ENCODE measurements at places on chromosomes 1 and 21.

DNA sequence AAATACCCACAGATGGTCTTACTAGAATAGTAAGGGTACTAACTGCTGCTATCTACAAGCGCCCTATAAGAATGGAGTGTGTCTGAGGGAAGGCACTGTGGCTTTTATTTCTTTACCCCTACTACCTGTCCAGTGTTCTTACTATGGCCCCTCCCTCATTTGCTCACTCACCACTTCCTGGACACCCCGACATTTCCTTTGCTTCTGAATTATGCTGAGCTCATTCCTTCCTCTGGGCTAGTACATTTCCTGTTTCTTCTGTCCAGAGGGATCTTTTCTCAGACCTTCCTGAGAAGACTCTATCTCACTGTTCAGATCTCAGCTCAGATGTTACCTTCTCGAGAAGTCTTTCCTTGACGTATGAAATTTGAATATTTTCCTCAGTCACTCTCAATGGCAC lies 192.1 kb upstream of the DAB1 start:
- no peak for DNase-seq

- peak; percentile 70 for DNase-seq
These were observed 140.1 kb upstream of the FMN2 start for GRCh38 chr1:239951511-239952140.

DNA sequence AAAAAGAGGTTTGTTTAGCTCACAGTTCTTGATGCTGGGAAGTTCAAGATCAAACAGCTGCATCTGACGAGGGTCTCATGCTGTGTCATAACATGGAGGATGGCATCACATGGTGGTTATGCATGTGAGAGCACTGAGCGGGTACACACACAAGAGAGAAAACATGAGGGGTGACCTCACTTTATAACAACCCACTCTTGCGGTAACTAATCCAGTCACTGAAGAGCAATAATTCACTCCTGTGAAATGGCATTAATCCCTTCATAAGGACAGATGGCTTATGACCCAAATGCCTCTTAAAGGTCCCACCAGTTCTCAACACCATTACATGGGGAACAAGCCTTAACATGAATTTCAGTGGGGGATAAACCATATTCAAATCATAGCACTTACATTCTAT lies 23.2 kb upstream of the CHIT1 start:
- DNase-seq = no peak

GRCh38 chr1:103110701-103111100 lies 2.4 kb upstream of the COL11A1 start:
- DNase-seq = no peak

DNA sequence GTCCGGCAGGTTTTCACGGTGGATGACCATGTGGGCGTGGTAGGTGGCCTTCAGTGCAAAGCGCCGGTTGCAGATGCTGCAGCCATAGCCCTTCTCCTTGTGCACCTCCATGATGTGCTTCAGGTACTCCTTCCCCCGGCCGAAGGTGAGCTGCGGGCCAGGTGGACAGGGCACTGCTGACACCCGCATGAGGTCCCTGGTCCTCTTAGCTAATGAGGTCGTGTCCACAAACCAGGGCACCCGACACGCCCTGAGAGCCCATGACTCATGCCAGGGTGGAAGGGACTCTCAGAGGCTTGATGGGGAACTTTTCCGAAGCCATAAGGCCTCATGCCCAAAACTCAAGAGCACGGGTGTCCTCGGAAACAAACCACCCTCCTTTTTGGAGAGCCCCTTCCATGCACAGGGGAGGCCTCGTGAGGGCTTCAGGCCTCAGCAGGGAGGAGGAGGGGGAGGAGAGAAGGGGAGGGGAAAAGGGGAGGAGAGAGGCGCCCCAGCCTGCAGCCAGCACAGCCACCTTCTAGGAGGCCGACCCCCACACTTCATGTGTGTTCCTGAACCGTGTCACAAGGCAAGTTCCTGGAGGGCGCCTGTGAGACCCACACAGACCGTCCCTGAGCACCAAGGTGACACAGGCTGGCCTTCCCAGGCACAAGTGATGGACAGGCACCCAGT lies 54.4 kb upstream of the RIPK4 start:
- no peak for DNase-seq

GRCh38 chr21:32330784-32331311 lies 32.2 kb downstream of the MRAP start:
- no peak for DNase-seq

DNA sequence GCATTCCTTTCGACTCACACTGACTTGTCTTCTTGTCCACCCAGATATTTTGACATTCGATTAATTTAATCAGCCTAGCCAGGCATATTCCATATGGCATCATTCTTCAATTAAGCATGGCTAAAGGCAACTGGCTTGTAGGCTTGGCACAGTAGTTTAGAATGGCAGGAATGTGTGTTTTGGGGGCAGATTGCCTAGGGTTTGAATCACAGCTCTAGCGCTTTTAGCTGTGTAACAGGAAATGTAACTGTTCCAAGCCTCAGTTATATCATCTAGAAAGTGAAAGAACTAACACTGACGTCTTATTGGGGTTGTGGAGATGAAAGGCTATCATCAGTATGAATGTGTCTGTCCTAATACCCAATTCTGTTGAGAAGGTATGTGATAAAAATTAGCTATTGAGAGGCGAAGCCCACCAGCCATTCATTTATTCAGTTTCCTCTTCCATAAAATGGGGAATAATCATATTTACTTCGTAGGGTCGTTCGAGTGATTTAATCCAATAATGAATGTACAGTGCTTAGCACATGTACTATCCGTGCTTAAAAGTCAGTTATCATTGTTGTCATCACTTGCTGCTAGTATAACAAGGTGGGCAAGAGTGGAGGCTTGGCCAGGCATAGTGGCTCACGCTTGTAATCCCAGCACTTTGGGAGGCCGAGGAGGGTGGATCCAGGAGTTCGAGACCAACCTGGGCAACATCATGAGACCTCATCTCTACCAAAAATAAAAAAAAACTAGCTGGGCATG lies 41.6 kb upstream of the GRHL3 start:
- DNase-seq = peak; percentile 39

DNA sequence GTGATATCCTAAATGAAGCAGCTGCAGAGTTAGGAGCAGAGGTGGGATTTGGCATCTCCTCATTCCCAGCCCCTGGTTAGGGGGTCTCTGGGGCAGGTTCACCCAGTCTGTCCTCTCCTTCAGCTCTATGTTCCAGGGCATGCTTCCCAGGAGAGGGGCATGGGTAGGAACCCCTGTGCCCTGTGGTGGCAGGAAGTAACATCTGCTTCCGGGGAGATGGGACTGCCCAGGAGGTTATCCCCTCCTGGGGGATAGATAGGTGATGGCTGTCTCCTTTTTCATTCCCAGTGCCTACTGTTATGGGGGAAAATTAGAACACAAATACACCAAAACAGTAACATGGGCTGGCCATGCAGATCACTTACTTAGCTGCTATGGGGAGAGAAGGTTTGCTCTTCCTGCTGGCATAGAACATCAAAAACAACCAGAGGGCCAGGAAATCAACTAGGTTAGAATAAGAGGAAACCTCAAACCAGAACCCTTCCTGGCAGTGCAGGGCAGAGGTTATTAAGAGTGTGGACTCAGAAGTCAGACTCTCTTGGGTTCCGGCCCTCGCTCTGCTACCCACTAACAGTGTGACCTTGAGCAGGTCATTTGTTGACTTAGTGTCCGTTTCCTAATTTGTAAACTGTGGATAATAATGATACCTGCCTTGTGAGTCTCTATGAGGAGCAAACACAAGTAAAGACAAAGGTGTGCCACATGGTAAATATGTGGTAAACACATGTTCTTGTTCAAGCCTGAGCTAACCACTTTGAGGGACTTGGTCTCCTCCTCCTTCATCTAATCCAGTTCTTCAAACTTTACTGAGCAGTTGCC lies 157.8 kb upstream of the JUN start:
- no peak for DNase-seq

- no peak for DNase-seq
These were observed 28.2 kb downstream of the UBE2G2 start for GRCh38 chr21:44773291-44773932.

DNA sequence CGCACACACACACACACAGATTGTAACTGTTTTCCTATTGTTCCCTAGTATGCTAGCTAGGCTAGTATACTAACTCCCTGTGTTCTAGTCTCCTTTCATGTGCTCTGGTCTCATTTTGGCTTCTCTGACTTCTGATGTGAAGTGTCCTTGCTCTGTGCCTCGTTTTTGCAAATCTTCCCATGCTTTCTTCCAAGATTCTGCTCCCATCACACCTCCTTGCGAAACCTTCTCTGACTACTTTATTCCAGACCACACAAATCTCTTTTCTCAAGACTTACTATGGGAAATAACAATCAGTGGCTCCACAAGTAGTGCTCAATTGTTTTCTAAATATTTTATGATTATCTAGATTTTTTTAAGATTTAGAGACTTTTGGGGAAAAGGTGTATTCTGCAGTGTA lies 10.3 kb downstream of the PRRX1 start:
- no peak for DNase-seq

DNA sequence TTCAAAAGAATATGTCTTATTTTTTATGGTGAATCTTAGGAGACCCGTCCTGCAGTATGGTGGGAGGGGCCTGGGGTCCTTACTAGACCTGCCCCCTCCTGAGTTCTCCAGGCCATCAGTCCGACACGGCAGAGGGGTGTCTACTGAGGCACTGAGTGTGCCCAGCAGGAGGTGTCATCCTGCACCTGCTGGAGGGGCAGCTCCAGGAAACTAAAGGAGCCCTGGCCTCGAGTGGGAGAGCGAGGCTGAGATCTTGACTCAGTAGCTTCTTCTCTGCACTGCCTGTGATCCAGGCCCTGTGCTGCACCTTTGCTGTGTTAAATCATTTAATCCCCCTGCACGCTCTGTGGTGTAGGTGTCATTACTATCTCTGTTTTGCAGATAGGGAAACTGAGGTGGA lies 587.7 kb downstream of the PTPRU start:
- no peak for DNase-seq

GRCh38 chr21:42746240-42746592 lies 92.8 kb downstream of the PDE9A start:
- DNase-seq = no peak

- no peak for DNase-seq
These were observed 6.7 kb upstream of the PYHIN1 start for GRCh38 chr1:158924677-158925076.

GRCh38 chr1:62407398-62408009 lies 29.3 kb upstream of the USP1 start:
- DNase-seq = peak; percentile 54

GRCh38 chr1:66778266-66778665 lies 22.8 kb downstream of the INSL5 start:
- DNase-seq = no peak

DNA sequence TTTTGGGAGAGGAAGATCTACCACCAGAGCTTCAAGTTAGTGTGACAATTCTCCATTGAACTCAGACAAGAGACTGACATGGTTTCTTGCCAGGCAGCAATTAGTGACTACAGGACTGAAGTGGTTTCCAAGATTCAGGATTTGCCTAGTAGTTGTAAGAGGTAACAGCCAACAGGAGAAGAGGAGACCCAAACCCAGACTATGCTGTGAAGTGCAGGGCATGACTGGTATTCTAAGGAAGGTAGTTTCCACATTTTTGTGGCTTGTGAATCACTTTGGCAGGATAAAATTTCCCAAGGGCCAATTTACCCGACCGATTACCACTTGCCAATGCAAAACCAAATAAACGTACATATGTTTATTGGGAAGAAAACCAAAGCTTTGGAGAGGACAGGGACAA lies 14.7 kb upstream of the RAP1A start:
- DNase-seq = peak; percentile 85

- peak; percentile 15 for DNase-seq
These were observed 597.1 kb upstream of the USP24 start for GRCh38 chr1:55812281-55812680.

GRCh38 chr1:229203030-229203751 lies 67.7 kb upstream of the RAB4A start:
- DNase-seq = peak; percentile 72

DNA sequence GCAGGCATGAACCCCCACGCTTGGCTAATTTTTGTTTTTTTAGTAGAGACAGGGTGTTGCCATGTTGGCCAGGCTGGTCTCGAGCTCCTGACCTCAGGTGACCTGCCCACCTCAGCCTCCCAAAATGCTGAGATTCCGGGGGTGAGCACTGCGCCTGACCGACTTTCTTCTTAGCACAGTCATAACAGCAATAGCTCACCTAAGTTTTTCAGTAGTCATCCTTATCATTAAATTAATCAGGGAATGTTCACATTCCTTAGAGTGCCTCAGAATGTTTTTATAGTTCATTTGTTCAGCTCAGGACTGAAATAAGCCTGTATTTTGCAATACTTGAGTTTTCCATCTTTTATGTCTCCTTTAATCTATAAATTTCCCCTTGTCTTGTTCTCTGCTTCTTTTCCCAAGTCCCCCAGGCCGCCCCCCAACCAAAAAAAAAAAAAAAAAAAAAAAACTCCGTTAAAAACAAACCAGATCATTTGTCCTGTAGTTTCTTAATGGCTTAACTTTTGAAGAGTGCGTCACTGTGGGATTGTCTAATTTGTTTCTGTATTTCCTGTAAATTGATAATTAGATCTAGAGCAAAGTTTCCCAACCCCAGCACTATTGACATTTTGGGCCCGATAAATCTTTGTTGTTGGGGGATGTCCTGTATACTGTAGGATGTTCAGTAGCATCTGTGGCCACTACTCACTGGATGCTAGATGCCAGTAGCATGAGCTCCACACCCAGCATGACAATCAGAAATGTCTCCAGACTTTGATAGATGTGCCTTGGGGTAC lies 120.7 kb downstream of the ITSN1 start:
- peak; percentile 72 for DNase-seq

DNA sequence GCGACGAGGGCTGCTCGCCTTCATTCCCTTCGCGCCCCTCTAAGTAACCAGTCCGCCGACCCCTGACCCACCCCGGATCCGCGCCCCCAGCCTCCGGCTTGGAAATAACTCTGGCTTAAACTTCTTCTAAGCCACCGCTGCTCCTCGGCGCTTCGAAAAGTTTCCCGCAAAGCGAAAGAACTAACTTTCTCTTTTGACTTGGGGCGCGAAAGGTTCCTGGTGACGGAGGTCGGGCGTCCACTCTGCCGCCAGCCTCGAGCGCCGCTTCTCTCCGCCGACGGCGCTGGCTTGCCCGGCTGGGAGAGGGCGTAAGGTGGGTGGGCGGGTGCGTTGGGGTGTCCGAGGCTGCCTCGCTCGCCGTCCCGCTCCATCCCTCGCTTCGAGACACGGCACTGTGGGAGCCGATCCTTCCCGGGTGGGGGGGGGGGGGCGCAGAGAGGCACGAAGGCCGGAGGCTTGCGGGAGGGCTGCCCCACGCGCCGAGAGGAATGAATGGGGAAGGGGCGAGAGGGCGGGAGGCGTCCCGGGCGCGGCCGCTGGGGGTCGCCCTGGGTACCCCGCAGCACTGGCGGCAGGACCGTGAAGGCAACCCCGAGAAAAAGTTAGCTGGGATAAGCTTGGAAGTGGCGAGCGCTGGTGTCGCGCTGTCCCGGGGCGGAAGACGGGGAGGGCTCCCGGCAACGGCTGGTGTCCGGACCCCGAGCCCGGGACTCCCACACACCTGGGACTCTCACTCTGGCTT lies 569 bp downstream of the ATF3 start:
- DNase-seq = peak; percentile 37

GRCh38 chr1:19169642-19170041 lies 40.4 kb downstream of the UBR4 start:
- peak; percentile 6 for DNase-seq
